Karpas-422 (cell line): ENCODE measurements at places on chromosomes 3 and 15.

DNA sequence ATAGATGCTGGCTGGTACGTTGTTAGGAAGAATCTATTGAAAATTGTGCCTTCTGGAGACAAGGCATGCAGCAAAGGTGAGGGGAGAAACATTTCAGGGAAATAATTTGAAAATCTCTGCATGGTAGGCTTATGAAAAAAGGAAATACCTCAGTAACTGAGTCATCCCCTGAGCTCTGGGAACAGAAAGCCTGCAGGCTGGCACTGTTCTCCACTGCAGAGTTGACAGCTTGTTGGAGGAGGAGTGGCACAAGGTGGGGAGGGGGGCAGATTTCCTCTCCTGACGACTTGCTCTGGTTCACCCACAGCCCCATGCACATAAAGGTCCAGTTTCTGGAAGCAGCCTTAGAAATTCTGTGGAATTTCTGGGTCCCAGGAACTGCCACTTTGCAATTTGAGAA, 179.4 kb downstream of the ABHD5 start:
- H3K27me3 ChIP-seq, result no peaks in the 10 kb centered on the region
- H3K36me3 ChIP-seq, result no peaks in the 10 kb centered on the region
- H3K4me1 ChIP-seq, result no peaks in the 10 kb centered on the region
- no peak overlapping the region for H3K27ac ChIP-seq
- DNase-seq, result no peak

- H3K4me1 ChIP-seq, result peaks cover 7% of the 10 kb centered on the region
- no peak overlapping the region for H3K27ac ChIP-seq
- no peak overlapping the region for H3K4me3 ChIP-seq
Measured at GRCh38 chr3:150710097-150710496, 6.4 kb upstream of the ERICH6 start.

DNA sequence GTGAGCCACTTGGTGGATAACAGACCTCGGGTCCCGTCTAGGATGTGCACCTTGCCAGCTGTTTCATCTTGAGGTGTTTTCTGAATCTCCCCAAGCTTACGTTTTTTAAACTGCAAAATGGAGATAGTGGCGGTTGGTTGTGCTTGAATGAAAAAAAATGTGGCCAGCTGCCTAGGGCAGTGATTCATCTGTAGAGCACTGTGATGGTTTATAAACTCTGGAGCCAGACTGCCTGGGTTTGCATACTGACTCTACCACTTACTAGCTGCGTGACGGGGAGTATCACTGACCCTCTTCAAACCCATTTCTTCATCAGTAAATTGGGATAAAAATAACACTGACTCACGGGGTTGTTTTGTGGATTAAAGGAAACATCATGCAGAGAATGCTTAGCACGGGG, 159.1 kb downstream of the CHL1 start:
- no peaks in the 10 kb centered on the region for H3K36me3 ChIP-seq

- H3K4me1 ChIP-seq, result peaks cover 57% of the 10 kb centered on the region
- H3K36me3 ChIP-seq, result no peaks in the 10 kb centered on the region
- H3K27me3 ChIP-seq, result no peaks in the 10 kb centered on the region
- no peak for DNase-seq
- H3K4me3 ChIP-seq, result no peak overlapping the region
Measured at GRCh38 chr3:184760337-184761074, 48.6 kb upstream of the MAGEF1 start.

DNA sequence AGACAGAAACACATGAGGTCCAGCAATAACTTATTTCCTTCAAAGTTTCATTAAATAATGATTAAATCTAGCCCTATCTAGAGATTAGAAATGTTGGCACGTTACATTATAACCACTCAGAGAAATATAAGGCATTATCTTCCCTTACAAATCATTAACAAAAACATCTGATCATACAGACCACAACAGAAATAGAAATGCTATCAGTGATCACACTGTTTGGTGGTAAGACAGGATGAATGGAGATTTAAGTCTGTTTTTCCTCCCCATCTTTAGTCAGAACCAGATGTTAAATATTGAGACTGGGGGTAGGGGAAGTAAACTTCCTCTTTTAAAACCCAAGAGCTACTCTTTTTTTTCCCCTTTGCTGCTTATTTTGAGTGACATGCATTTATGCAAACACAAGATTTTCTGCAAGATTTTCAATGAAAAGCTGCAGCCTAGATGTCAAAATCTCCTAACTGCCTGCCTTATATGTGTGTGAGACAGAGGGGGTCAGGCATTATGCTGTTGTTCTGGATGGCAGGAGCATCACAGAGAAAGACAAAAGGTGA, 70.4 kb downstream of the CBLB start:
- H3K36me3 ChIP-seq, result 0 out of 2 replicates have a peak, but pooled peaks cover 3% of the 10 kb centered on the region
- H3K27me3 ChIP-seq, result no peaks in the 10 kb centered on the region

DNA sequence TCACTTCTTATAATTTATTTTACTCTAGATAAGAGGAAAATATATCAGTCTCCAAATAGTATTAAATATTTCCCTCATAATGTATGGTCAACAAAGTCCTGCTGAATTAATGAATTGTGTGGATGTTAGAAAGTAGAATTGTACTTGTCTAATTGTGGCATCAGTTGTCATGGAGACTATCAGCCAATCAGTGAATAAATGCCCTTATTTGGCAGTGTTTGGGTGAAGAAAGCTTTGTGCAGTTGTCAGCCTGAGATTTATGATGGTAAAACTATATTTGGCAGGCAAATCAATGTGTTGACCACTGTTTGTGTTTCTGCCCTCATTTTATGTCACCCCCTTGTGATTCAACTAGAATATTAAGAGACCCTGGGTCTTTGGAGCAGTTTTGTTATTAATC, 293.6 kb upstream of the MDFIC2 start:
- H3K27me3 ChIP-seq, result 0 out of 2 replicates have a peak, but pooled peaks cover 4% of the 10 kb centered on the region
- no peaks in the 10 kb centered on the region for H3K36me3 ChIP-seq
- H3K27ac ChIP-seq, result no peak overlapping the region
- no peaks in the 10 kb centered on the region for H3K4me1 ChIP-seq
- no peak overlapping the region for H3K4me3 ChIP-seq

- no peaks in the 10 kb centered on the region for H3K4me1 ChIP-seq
- no peaks in the 10 kb centered on the region for H3K36me3 ChIP-seq
- H3K27ac ChIP-seq, result no peak overlapping the region
- no peak overlapping the region for H3K4me3 ChIP-seq
Measured at GRCh38 chr3:177467247-177467985, 270.1 kb upstream of the TBL1XR1 start.

DNA sequence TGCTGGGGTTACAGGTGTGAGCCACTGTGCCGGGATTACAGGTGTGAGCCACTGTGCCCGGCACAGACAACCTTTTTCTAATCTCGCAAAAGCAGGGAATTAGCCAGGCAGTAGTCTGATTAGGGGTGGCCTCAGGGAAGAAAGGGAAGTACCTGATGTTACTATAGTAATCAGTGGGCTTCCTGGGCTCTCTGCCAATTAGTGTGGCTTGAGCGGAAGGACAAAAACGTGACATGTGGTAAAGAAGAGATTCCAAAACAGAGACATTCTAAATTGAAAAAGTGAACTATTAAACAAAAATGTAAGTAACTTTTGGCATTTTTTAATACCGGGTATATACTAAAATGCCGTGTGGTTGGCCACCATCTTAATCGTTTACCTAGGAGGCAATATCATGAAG, 48.1 kb downstream of the CFAP20DC start:
- peak; percentile 36 for DNase-seq
- H3K27ac ChIP-seq, result no peak overlapping the region

GRCh38 chr3:46393011-46393410, 13.9 kb downstream of the CCR5AS start:
- no peak for DNase-seq
- no peaks in the 10 kb centered on the region for H3K4me1 ChIP-seq
- no peak overlapping the region for H3K4me3 ChIP-seq
- H3K36me3 ChIP-seq, result no peaks in the 10 kb centered on the region
- H3K27ac ChIP-seq, result no peak overlapping the region

DNA sequence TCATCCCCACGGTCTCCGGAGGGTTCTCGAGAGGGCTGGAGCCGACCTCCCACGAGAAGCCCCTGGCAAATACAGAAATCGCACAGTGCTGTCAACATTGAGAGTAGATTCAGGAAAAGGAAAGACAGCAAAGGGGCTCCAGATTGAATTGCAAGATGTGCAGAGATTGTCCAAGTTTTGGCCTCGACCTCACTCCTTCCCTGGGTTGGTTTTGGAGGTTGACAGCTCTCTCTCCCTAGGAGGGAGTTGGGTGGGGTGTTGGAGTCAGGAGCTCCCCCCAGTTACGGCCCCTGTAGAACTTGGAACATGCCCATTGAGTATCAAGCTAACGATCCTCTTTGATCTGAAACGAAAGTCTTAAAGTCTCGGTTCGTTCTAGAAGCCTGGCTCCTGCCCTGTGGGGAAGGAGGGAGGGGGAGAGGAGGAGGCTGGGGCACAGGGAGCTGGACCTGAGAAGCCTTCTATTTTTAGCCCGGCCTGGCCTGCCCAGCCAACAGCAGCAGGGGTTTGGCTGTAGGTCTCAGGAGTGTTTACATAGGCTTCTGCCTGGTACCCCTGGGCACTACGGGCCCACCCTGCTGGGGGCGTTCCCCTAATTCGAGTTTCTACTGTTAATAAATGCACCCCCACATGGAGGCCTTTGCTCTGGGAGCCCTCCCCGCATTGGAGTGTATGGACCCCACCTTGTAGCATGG, 672 bp upstream of the KY start:
- no peak for DNase-seq
- H3K27ac ChIP-seq, result no peak overlapping the region
- H3K4me1 ChIP-seq, result no peaks in the 10 kb centered on the region
- H3K4me3 ChIP-seq, result no peak overlapping the region
- no peaks in the 10 kb centered on the region for H3K36me3 ChIP-seq
- H3K27me3 ChIP-seq, result no peaks in the 10 kb centered on the region

DNA sequence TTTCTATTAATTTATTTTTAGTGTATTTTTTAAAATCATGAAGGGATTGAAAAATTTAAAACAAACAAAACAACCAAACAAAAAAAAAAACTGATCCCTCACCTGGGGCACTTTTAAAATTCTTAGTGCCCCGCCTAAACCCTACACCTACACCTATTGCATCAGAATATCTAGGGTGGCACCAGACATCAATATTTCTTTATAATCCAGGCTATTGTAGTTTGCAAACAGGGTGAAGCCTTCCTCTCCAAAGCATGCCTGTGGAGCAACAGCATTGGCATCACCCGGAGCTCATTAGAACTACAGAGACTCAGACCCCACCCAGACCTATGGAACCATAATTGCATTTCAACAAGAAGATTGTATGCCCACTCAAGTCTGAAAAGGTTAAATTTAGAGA, 54.9 kb upstream of the ACP3 start:
- H3K4me3 ChIP-seq, result no peak overlapping the region
- DNase-seq, result no peak
- no peak overlapping the region for H3K27ac ChIP-seq
- H3K27me3 ChIP-seq, result no peaks in the 10 kb centered on the region
- H3K36me3 ChIP-seq, result no peaks in the 10 kb centered on the region
- no peaks in the 10 kb centered on the region for H3K4me1 ChIP-seq

- H3K27me3 ChIP-seq, result no peaks in the 10 kb centered on the region
- H3K4me3 ChIP-seq, result no peak overlapping the region
- H3K36me3 ChIP-seq, result no peaks in the 10 kb centered on the region
- H3K4me1 ChIP-seq, result no peaks in the 10 kb centered on the region
Measured at GRCh38 chr3:167302678-167303077, 77.4 kb downstream of the ZBBX start.

DNA sequence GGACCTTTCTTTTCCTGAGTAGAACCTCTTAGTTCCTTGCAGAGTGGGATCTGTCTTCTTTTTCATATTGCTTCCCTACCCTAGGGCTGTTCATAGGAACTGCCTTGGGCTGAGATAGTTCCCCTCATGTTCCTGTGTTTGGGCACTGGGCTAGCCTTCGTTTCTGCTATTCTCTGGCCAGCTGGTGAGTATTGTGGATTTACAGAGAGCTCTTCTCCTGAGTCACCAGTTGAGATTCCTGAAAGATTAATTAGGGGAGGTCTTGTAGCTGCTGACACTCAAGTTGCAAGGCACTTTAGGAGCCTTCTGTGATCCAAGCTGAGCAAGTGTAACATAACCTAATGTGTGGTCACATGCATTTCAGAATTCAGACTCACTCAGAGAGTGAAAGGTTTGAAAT, 30.7 kb downstream of the CHD2 start:
- no peak overlapping the region for H3K27ac ChIP-seq
- H3K36me3 ChIP-seq, result peaks cover 47% of the 10 kb centered on the region
- H3K4me3 ChIP-seq, result no peak overlapping the region
- no peaks in the 10 kb centered on the region for H3K27me3 ChIP-seq

- H3K4me1 ChIP-seq, result no peaks in the 10 kb centered on the region
- no peak overlapping the region for H3K27ac ChIP-seq
- H3K27me3 ChIP-seq, result no peaks in the 10 kb centered on the region
- H3K36me3 ChIP-seq, result no peaks in the 10 kb centered on the region
- no peak for DNase-seq
Measured at GRCh38 chr3:164498917-164499316, 579.4 kb downstream of the SI start.
